SJSA1 (cell line): ENCODE measurements at places on chromosomes 16 and 17. TPM values are rescaled to one million over a fixed set of nuclear protein-coding genes. Genes with fewer than 3 reads are reported as not detected.

DNA sequence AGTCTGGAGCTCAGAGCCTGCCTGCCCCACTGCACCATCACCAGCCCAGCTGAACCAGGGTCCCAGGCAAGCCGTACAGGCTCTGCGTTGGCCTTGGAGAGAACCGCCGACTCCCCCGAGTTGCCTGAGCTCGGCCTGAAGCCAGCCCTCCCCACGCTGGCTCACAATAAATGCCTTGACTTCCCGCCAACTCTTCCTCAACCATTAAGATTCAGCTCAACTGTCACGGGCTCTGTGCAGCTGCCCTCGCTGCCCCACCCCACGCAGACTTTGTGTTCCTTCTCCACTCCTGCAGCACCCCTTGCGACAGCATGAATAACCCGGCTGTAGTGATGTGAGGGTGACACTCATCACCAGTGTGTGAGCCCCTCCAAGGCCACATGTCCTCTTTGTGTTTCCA is 4.8 kb upstream of the QPRT start:
- H3K4me3 ChIP-seq, result no peak overlapping the region
- no peaks in the 10 kb centered on the region for H3K36me3 ChIP-seq
- DNase-seq, result no peak
- no peaks in the 10 kb centered on the region for H3K27me3 ChIP-seq

The PABPN1L gene
- not detected in 2 replicates for total RNA-seq

The ERBB2 gene
- 16.7 and 26.8 TPM in 2 replicates for total RNA-seq

GRCh38 chr17:15886804-15887203 is 58.1 kb upstream of the ADORA2B start:
- H3K4me3 ChIP-seq, result no peak overlapping the region
- DNase-seq, result no peak
- H3K4me1 ChIP-seq, result no peaks in the 10 kb centered on the region
- no peaks in the 10 kb centered on the region for H3K36me3 ChIP-seq
- no peak overlapping the region for H3K27ac ChIP-seq

- peaks cover 7% of the 10 kb centered on the region for H3K27me3 ChIP-seq
- DNase-seq, result no peak
- no peaks in the 10 kb centered on the region for H3K4me1 ChIP-seq
- H3K27ac ChIP-seq, result no peak overlapping the region
- no peak overlapping the region for H3K4me3 ChIP-seq
- H3K36me3 ChIP-seq, result no peaks in the 10 kb centered on the region
Observed at GRCh38 chr16:74842413-74842812, 67.8 kb upstream of the FA2H start.

- H3K36me3 ChIP-seq, result no peaks in the 10 kb centered on the region
- no peaks in the 10 kb centered on the region; the same call in 1 of the 2 replicates for H3K27me3 ChIP-seq
- H3K4me3 ChIP-seq, result no peak overlapping the region
- peaks cover 16% of the 10 kb centered on the region for H3K4me1 ChIP-seq
- no peak for DNase-seq
- no peak overlapping the region for H3K27ac ChIP-seq
Observed at GRCh38 chr17:44000141-44000860, 4.1 kb upstream of the NAGS start.
